ENCODE measurements at places on chromosomes 6 and 20.

- DNase-seq: no peak
These were observed 6.1 kb downstream of the DACT2 start for GRCh38 chr6:168313431-168314011.

- DNase-seq: no peak
These were observed 54.9 kb downstream of the LY86 start for GRCh38 chr6:6643398-6643797.

GRCh38 chr20:11260611-11261010, 586.8 kb upstream of the JAG1 start:
- no peak for DNase-seq

GRCh38 chr6:144338951-144339700, 54.0 kb downstream of the UTRN start:
- no peak for DNase-seq

DNA sequence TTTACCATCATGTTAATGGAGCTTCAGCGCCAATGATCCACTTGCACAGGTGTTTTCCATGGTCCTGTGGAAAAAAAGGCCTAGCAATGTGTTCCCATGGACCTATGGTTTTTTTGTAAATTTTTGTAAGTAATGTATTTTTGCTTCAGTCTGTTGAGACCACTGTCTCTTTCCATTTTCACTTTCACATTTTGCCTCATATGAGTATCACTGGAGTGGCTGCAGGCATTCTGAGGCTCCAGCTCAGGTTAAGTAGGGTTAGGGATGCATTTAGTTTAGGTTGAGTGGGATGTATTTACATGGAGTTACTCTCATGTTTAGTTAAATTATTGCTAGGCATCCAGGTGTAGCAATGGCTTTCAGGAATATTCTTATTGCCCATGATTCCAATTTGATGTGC, 19.2 kb upstream of the LMBRD1 start:
- no peak for DNase-seq

GRCh38 chr6:147023148-147023547, 181.1 kb upstream of the STXBP5 start:
- DNase-seq: no peak

DNA sequence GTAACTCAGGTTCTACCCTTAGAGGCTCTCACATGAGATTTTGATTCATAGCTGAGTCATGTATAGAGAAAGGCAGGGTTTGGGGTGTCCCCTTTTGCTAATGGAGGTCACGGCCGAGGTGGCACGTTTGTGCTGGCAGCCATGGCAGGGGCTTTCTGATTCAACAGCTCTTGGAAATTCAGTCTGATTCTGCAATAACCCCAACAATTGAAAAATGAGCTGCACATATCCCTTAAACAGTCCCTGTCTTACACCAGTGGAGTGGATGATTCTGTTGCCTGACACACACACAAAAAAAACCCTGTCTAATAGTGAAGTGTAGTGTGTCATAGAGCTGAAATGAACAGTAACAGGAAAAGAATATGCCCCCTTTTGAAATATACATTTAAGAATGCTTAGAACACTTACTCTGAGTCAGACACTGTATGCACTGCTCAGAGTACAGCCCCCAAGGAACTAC, 40.4 kb upstream of the ARG1 start:
- no peak for DNase-seq

- no peak for DNase-seq
These were observed 49.9 kb downstream of the FAM50B start for GRCh38 chr6:3899061-3899460.

- no peak for DNase-seq
These were observed 433.5 kb downstream of the RFPL4B start for GRCh38 chr6:112780498-112781096.

DNA sequence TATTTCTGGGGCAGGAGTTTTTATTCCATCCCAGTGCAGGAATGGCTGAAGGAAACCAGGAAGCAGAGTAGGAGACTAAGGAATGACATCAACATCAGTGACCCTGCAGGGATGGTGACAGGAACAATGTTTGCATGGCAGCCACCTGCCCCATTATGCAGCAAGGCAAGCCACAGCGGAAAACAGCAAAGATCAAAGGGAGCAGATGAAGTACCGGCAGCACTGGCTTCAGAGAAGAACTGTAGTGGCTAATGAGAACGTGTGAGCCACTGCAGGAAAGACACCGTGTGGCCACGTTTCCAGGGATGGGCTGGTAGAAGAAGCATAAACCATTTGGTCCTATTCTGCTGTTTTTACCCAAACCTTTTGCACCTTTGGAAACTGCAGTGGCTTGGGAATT, 52.9 kb upstream of the TAB2 start:
- no peak for DNase-seq

DNA sequence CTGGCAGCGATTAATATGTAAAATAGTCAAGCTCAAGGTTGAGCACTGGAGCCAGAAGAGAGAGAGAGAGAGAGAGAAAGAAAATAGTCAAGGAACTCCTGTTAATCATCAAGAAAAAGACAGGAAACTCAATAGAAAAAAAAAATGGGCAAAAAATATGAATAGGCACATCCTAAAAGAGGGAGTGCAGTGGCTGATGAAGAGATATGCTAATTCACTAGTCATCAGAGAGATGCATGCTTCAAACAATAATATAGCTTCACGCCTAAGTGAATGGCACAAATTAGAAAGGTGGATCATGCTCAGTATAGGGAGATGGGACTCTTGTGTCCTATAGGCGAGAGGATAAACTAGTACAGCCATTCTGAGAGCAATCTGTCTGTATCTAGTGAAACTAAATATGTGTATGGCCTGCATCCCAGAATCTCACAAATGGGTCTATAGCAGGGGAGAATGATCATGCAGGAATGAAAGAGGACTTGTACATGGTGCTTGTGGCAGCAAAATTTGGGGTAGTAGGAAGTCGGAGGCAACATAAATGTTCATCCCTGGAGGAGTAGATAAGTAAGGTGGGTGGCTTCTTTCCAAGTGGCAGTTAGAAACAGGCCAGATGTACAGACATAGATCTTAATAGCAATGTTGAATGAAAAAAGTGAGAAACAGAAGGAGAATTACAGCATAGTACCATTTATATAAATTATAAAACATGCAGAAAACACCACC, 176.8 kb downstream of the VEGFA start:
- no peak for DNase-seq

DNA sequence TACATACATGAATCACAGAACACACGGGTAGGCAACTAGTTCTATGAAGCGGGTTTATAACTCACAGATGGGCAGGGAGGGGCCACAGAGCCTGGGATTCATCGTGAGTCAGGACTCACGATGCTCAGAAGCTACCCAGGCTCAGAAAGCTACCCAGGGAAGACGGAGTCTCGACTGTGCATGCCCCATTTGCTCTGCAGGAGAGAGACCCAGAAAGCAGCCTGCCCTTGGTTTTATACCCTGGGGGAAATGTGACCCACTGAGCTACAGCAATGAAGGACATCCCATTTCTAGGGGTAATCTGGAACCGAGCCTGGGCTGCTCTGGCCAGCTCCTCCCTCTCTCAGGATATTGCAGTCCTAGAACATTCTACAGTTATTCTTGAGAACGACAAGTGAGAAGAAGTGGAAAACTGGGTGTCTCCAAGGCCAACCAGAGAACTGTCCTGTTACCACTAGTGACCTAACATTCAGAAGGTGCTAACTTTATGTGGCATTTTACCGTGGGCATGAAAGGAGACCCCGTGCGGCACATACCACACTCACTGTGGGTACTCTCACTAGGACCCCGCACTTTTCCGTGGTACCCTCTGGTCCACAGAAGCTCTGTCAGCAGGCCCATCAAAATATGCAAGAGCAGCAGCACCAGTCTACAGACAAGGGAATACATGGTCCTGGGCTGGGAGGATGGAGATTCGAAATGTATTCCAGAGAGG, 201.9 kb upstream of the PMEPA1 start:
- no peak for DNase-seq

- DNase-seq: no peak
These were observed 3.7 kb downstream of the PIM1 start for GRCh38 chr6:37173493-37174195.

DNA sequence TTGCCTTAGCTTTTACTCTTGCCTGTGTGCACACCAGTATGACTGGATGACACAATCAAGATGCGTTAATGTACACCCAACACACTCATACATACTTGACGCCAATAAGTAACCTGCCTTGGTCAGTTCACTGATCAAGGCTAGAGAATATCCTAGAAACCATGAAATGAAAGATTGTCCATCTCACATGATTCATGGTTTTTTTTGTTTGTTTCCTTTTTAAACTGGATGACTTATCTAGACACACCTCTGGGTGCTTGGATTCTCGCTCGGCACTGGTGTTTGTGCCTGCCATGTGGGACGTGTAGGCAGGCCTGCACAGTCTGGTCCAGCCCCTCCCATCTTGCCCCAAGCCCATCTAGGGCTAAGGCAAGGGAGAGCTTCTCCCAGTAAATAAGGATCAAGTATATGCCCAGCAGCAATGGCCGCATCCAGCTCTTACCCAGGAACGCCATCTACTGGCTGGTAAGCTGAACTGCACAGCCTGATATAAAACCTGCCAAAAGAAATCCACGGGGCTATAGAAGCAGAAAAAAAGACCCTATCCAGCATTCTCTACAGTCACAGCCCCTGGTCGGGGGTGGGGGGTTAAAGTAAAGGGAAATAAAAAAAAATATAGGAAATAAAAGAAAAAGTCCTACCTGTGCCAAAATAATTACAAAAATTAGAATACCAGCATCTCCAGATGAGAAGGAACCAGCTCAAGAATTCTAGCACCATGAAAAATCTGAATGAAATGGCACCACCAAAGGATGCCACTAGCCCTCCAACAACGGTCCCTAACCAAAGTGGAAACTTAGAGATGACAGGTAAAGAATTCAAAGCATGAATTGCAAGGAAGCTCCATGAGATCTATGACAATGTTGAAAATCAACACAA, 73.3 kb downstream of the OTOR start:
- DNase-seq: no peak

GRCh38 chr6:30136570-30137286, 788 bp downstream of the TRIM40 start:
- DNase-seq: no peak
